ENCODE measurements at places on chromosomes 6 and 20. TPM values are rescaled to one million over a fixed set of nuclear protein-coding genes. Genes with fewer than 3 reads are reported as not detected.

Gene KIF25
- 0.35 TPM for total RNA-seq

- DNase-seq = no peak
These were observed 127.9 kb upstream of the BACH2 start for GRCh38 chr6:90424580-90424979.

GRCh38 chr6:44525761-44526351, 138.3 kb downstream of the CDC5L start:
- DNase-seq = no peak

DNA sequence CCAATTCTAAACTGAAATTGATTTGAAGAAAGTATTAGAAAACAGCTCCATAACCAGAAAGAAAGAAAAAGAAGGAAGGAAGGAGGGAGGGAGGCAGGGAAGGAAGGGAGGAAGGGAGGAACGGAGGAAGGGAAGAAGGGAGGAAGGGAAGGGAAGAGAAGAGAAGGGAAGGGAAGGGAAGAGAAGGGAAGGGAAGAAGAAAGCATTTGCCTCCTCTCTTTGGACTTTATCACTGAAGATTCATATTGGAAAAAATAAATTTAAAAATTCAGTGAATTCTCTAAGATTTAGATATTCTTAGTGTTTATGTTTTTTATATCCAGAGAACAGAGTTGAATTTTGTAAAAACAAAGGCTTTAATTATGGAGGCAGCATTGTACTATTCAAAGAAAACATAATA, 68.5 kb upstream of the NXT1 start:
- no peak for DNase-seq

DNA sequence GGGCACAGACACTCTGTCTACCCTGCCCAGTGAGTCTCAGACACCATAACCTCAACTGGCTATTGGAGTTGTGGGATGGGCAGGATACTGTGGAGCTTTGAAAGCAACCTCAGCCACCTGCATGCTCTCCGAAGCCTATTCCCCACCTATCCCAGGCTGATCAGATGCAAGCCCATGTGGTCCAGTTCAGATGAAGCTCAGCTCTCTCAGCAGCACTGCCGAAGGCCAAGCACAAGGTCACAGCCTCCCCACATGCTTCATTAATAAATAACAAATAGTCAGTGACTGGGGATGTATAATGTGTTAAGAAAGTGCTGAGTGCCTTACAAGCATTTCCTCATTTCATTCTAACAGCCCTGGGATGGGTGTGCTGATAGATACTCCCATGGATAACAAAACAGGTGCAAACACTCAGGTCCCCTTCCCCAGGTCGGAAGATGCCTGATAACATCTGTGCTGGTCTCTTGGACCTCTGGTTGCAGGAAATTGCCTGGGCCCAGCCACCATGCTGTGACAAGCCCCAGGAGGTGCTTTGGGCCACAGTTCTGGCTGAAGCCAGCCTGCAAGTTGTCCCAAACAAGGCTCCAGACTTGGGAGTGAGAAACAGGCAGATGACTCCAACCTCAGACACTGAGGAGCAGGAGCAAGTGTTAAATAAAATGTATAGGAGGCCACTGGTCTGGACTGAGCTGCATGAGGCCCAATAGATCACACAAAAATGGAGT, 3.7 kb downstream of the ACSS1 start:
- peak; percentile 12 for DNase-seq

All from ovary (tissue), 10 donors.